ENCODE measurements at places on chromosomes 12 and 14.

GRCh38 chr14:92480856-92481255 is 32.7 kb upstream of the RIN3 start:
- no peak for DNase-seq

- DNase-seq, result no peak
Measured at GRCh38 chr14:99569725-99570543, 34.1 kb downstream of the CCDC85C start.

- DNase-seq, result no peak
Measured at GRCh38 chr14:49637534-49638078, 2.6 kb upstream of the DNAAF2 start.

DNA sequence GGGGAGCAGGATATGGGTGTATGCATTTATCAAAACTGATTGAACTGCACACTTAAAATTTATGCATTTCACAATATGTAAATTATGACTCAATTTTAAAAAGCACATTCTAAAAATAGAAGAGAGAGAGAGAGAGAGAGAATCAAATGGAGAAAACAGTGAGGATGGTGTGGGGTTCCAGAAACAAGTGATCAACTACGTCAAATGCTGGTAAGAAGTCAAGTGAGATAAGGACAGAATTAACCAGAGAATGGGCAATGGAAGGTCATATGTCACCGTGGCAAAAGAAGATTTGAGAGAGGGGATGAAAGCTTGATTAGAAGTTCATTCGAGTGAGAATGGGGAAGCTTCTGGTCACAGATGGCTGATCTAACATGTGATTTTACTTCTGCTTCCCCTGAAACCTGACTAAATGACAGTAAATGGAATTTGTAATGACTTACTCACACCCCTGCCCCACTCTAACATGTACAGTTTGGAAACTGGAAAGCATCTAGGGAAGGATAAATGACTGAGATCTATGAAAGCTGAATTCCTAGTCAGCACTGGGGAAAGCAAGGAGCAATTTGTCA is 276.5 kb upstream of the AMIGO2 start:
- DNase-seq, result no peak

GRCh38 chr12:58592475-58593207 is 327.7 kb downstream of the LRIG3 start:
- no peak for DNase-seq

DNA sequence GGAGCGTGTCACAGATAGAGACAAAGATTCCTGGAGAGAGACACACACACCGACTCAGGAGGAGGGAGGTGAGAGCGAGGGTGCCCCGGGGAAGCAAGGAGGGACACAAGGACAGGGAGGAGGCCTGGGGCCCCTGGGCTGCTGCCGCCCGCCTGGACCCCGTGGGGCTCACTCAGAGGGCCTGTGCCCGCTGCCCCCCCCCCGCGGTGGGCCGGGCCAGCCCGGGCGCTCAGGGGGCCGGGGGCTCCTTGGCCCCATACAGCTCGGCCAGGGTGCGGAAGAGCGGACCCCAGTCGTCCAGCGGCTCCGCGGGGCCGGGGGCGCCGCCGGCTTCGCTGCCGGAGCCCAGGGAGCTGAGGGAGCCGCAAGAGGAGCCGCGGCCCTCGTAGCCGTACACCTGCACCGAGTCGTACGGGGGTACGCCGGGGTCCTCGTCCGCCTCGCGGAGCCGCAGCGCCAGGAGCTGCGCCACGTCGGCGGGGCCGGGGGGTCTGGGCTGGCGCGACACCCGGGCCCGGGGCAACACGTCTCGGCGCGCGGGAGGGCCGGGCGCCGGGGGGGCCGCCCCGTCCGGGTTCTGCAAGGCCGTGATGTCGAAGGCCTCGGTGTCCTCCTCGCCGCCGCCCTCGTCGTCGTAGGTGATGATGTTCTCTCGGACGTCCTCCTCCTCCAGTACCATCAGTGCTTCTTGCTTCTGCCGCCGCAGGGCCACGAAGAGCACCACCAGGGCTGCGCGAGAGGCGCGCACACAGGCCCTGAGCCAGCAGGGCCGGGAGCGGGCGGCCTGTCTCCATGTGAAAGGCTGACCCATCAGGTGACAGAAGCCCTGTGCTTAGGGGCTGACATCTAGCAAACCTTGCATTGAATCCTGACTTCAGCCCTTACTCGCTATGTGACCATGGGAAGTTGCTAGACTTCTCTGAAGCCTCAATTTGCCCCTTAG is 6.0 kb downstream of the PSMB11 start:
- DNase-seq, result no peak

- no peak for DNase-seq
Measured at GRCh38 chr14:67536087-67536486, 3.0 kb downstream of the PLEKHH1 start.

DNA sequence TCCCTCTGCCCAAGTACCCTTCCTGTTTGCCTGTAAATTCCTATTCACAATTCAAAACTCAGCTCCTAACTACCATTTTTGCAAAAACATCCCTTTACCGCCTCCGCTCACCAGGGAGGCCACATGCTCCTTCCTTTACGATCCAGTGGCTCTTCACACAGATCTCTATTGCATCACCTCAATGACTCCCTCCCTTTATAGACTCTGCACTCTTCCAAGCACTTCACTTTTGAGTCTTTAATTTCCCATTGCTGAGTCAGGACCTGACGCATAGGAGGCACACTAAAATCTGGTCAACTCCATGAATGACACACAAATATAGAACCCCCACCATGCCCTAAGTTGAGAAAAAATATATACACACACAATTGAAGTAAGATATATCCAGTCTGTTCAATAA is 45.9 kb downstream of the PPP1R13B start:
- DNase-seq, result no peak

DNA sequence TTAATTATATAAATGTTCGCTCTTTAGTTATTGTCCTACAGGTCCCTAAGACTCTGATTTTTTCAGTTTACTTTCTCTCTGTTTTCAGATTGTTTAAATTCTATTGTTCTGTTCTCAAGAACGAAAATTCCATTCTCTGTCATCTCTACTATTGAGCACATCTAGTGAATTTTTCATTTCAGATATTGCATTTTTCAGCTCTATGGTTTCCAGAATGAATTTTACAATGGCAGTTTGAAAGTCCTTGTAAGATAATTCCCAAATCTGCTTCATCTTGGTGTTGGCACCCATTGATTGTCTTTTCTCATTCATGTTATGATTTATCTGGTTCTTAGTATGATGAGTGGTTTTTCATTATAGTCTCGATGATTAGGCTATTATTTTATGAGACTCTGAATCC is 519.6 kb upstream of the LRFN5 start:
- DNase-seq, result no peak

GRCh38 chr12:118560733-118561132 is 184.4 kb downstream of the SUDS3 start:
- no peak for DNase-seq

DNA sequence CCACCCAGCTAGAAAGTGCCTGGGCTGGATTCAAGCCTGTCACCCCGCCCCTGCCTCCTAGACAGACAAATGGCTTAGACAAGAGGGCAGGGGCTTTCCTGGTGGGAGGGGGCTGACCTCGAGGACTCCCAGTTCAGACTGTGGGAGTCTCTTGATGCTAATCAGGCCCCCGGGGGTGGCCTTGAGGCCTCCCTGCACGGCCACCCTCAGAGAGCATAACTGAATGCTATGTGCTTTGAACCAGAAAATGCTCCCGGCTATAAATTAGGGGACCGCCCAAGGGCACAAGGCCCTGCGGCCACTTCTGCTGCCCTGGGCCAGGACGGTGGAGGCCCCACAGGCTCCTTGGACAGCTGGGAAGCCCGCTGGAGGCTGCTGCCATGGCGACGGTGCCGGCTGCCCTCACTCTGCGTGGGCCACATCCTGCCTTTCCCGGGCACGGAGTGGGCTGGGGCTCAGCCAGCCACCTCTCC is 111.0 kb upstream of the NCOR2 start:
- no peak for DNase-seq

GRCh38 chr14:98514016-98514415 is 758.0 kb downstream of the BCL11B start:
- no peak for DNase-seq

DNA sequence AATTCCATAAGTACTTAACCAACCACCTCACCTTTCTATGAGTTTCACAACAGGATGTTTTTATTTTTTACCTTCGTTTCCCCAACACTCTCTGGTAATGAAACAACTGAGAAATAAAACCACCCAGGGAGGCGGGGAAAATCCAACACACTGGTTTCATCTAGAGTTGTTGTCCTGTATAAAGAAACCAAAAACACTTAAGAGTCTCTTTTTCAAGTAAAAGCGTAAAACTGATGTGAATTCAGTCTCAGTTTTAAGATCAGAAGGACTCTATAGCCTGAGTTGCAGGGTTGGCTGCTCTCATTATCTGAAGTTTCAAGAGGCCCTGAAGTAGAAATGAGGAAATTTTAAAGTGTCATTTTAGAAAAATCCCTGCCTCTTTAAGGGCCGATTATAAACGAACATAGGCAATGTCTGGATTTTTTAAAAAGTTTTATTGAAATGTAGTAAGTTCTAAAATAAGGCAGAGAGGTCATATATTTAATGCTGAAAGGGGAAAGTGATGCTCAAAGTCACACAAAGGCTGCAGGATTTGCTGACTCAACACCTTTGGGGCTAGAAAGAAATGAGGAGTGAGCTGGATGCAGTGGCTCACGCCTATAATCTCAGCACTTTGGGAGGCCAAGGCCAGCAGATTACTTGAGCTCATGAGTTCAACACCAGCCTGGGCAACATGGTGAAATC is 27.2 kb downstream of the HIGD1C start:
- DNase-seq, result peak; percentile 10

DNA sequence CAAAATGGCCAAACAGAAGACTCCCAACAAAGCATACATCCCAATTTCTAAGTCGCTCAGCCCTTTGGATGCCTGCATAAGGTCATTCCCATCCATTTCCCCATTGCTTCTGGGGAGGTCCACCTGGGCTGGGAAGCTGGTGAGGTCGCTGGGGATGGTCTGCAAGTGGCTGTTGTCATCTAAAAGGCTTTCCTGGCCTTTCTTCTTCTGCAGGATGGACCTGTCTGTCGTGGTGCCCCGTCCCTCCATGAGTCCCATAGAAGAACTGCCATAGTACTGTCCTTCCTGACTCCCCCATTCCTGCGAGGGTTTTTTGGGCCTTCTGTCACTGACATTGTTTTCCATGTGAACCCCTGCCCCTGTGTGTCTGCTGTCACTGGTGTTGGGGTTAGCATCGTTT is 221.1 kb downstream of the GLT1D1 start:
- no peak for DNase-seq

DNA sequence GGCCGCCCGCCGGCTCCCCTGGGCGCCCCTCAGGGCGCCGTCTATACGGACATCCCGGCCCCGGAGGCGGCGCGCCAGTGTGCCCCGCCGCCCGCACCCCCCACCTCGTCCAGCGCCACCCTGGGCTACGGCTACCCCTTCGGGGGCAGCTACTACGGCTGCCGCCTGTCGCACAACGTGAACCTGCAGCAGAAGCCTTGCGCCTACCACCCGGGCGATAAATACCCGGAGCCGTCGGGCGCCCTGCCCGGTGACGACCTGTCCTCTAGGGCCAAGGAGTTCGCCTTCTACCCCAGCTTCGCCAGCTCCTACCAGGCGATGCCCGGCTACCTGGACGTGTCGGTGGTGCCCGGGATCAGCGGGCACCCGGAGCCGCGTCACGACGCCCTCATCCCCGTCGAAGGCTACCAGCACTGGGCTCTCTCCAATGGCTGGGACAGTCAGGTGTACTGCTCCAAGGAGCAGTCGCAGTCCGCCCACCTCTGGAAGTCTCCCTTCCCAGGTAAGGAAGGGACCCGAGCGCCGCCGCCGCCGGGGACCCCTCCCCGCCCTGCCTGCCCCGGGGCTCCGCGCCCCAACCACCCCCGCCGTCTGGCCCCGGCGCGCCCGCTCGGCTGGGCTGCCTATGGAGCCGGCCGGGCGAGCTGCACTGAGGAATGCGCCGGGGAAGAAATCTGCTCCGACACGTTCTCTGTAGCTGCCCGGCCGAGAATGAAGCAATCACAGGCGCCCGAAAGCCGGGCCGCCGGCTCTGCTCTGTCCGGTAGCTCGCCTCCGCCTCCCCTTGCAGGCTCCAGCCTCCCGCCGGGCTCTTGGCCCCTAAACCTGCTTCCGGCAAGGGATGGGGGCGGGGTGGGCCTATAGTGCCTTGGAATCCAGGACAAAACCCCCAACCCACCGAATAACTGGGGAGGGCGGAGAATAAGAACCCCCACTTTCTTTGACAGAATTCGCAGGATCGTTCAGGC is 794 bp downstream of the HOXC13 start:
- no peak for DNase-seq

DNA sequence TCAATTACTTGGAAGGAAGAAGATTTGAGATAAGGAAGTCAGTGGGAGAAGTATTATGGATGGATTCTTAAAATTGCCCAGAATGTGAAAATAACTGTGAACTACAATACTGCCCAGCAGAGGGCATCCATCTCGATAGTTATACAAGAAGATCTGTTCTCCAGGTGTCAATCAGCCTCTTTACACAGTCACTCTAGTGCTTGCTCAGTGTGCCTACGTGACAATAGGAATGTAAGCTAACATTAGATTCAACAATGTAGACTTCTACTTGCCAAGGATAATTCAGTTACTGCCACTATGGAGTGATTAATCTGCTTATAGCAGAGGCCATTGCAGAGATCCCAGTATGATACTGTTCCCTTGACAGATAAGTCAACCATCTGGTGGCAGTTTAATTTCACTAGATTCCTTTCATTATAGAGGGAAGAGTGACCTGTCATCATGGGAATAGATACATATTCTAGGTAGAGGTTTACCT is 10.6 kb upstream of the MAP4K5 start:
- peak; percentile 4 for DNase-seq

DNA sequence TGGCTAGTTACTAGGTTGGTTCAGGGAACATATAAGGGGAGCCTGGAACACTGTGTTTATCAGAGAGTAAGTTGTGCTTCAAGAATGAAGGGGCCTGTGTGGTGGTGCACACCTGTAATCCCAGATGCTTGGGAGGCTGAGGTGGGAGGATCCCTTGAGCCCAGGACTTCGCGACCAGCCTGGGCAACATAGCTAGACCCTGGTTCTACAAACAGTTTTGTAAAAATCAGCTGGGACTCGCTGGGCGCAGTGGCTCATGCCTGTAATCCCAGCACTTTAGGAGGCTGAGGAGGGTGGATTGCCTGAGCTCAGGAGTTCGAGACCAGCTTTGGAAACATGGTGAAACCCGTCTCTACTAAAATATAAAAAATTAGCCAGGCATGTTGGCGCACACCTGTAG is 42.1 kb upstream of the GPR132 start:
- no peak for DNase-seq

- DNase-seq, result no peak
Measured at GRCh38 chr14:52015411-52016030, 26.2 kb downstream of the RTRAF start.

GRCh38 chr12:102067574-102068258 is 5.9 kb upstream of the WASHC3 start:
- no peak for DNase-seq

GRCh38 chr14:71403656-71404055 is 496.4 kb downstream of the PCNX1 start:
- DNase-seq, result no peak

DNA sequence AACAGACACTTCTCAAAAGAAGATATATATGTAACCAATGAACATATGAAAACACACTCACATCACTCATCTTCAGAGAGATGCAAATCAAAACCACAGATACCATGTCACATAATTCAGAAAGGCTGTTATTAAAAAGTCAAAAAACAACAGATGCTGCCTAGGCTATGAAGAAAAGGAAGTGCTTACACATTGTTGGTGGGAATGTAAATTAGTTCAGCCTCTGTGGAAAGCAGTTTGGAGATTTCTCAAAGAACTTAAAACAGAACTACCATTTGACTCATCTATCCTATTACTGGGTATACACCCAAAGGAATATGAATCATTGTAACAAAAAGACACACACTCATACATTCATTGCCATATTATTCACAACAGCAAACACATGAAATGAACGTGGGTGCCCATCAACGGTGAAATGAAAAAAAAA is 35.1 kb downstream of the EIF2S3B start:
- DNase-seq, result no peak

All from stimulated activated CD4-positive, alpha-beta T cell treated with anti-CD3 and anti-CD28 coated beads, Interleukin-1b, Interleukin-23, amount 100 ng/mL, for 24 hours (primary cell).